ENCODE measurements at places on chromosomes 3 and 15.

- ATAC-seq, result no peak
These were observed 167.8 kb downstream of the PTPRG start for GRCh38 chr3:61729038-61729634.

GRCh38 chr3:25940935-25941334 lies 151.0 kb downstream of the OXSM start:
- ATAC-seq, result no peak

DNA sequence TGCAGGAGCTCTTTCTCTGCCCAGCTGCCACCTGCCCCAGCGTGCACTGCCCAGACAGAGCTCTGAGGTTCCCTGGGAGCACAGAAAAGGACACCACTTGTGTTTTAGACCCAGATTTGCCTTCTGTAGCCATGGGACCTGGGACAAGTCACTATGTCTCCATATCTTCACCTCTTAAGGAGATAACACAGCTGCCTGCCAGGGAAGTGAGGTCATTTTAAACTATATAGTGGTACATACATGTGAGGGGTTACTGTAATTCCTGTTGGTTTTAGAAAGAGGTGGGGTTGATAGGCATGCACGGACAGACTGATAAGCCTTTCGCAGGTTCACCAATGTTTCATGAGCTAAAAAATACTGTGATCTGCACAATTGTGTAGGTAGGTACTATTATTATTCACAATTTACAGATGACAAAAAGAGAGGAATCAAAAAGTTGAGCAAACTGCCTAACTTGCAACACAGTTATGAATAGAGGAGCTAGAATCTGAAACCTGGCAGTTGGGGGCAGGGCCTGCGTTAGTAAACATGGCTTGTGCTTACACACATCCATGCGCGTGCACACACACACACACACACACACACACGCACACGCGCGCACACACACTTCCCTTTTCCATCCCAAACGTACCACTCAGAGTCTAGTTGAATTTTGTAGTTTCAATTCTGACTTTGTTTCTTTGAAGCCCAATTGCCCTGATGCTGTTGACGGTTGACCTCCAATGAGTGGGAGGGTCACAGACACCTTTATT lies 193.6 kb downstream of the FAM43A start:
- ATAC-seq, result no peak

DNA sequence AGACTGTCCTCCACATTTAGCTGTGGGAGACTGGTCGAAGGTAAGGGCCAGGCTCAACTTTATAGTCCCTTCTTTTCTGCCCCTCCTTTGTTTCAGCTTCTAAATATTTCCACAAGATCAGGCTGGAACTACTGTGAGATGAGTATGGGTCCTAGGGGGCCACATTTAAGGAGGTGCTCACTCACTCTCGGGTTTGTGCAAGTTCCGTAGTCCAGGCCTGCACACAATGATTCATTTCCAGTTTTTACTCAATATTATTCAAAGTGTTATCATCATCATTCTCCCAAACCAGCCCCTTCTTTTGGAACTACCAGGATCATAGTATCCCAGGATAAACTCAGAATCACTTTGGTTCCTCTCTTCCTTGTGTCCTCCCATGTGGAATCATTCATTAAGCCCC lies 289.1 kb downstream of the ADAMTSL3 start:
- no peak for ATAC-seq

- ATAC-seq, result no peak
These were observed 429.5 kb downstream of the ZIC1 start for GRCh38 chr3:147838652-147839051.

DNA sequence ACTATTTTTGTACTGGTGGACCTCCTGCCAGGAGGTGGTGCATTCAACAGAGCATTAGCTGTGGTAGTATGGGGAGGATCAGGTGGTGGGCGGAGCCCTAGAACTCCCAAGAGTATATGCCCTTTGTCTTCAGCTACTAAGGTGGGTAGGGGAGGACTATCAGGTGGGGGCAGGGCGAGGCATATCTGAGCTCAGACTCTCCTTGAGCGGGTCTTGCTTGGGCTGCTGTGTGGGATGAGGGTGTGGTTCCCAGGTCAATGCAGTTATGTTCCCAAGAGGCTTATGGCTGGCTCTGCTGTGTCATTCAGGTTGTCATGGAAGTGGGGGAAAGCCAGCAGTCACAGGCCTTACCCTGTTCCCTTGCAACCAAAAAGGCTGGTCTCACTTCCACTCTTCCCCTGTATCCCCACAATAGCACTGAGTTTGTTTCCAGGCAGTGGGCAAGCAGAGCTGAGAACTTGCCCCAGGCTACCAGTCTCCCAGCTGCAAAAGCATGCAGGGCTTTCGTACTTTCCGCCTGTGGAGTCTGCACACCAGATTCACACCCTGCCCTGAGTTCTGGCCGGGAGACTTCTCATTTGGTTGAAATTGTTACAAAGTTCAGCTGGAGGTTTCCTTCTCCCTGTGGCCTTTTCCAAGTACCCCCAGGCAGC lies 93.7 kb upstream of the DPPA4 start:
- ATAC-seq, result no peak

DNA sequence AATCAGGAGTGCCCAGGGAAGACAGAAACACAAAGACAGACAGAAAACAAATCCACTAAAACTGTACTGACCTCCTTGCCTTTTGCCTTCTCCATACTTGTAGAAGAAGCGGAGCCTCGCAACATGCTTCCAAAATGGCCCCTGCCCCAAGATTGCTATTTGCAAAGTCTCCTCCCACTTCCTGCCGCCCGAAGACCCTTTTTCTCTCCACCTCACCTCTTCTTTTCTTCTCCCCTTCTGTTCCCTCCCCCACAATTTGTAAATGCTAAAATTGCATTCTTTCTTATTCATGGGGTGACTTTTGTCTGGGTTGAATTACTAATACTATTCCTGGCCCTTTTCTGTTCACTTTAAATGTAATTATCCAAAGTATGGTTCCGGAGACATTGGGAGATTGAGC lies at the start of gene DPPA4:
Gene DPPA4, minus strand, starts transcription at position 154 of the 400 bp plus-strand sequence. Its CDS starts 29 bp downstream, at position 125.
- no peak for ATAC-seq

DNA sequence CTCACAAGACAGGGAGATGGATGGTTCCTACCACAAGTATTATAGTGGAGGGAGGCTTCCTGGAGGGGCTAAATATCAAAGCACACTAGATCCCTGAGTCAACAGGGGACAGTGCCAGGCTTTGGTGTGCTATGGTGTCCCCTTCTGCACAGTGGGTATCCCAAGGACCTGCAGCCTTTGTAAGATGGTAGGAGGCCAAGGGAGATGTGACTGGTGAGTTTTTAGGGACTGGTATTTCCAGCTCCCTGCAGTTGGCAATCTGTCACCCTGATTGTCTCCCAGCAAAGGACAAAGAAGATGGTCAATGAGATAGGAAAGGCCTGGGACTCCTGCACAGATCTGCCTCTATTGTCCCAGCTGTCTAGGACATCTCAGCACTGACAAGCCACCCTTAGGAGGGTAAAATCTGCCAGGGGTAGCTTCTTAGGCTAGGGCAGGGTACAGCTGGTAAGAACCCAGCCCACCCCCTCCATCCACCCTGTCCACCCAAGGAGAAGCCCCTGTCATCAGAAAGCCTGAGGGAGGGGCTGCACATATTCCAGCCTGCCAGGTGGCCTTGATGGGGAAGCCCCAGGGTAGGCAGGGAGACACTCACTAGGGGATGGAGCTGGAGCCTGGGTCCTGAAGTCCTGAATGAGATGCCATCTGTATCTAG lies 631 bp downstream of the CYP1A1 start:
- no peak for ATAC-seq

- ATAC-seq, result no peak
These were observed 326.4 kb upstream of the SATB1 start for GRCh38 chr3:18751514-18751913.

GRCh38 chr3:101527441-101527840 lies 14.4 kb upstream of the SENP7 start:
- no peak for ATAC-seq

DNA sequence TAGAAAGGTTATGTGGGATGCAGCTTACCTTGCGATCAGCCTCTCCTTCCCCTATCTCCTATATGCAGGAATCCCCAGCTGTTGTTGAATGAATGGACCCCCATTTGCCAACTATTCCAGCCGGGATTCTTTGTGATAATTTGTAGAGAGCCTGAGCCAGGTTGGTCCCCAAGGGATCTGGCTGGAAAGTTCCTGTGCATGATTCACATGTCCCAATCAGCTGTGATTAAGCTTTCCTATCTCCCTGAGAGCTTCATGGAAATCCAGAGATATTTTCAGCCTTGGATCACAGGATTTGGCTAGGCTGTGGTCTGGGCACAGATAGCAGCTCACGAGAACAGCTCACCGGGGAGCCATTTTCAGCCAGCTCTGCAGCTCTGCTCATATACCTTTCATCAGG lies 76.7 kb downstream of the ARNT2 start:
- ATAC-seq, result no peak

- ATAC-seq, result no peak
These were observed 44.0 kb downstream of the IDH2 start for GRCh38 chr15:90058308-90058707.

GRCh38 chr3:103617961-103618360 lies 1183.1 kb downstream of the ZPLD1 start:
- no peak for ATAC-seq

DNA sequence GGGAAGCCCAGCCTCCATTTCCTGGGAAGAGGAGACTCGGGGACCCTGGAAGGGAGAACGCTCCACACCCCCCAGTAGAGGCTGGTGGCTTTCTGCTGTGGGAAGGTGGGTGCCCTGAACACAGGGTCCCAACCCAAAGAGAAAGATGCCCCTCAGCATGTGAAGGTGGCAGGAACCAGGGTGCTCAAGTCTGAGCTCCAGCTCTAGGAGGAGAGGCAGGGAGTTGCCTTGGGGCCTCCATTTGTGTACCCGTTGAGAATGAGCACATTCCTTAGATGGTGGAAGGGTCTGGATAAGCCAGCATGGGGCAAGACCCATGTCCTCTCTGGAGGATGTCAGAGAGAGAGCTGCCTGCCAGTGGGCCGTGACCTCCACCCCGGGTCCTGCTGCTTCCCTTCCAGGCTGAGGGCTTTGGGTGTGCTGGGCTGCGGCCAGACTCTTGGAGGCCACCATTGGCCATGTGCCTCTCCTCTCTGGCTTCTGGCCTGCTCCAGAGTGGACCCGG lies 212.4 kb downstream of the TBC1D2B start:
- no peak for ATAC-seq

DNA sequence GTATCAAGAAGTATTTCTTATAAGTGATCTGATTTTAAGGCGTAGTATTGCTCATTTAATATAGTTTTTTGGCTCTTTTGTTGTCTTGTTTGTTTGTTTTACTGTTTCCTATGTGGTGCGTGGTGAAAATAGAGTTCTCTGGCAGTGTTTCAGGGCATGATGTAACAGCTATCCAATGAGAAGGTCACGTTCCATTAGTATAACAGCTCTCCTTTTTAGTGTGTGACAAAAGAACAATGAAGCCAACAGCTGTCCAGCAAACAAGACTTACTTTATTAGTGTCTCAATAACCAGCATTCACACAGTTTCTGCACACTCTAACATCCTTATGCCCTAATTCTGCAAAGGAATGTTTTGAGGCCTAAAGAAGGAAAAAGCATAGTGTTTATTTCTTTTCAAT lies 127.9 kb downstream of the SLC25A26 start:
- no peak for ATAC-seq

- ATAC-seq, result no peak
These were observed 29.9 kb downstream of the CHSY1 start for GRCh38 chr15:101221902-101222301.

GRCh38 chr15:85707519-85708338 lies 87.0 kb downstream of the KLHL25 start:
- ATAC-seq, result peak; percentile 11

GRCh38 chr3:113436809-113437208 lies 4.5 kb downstream of the CFAP44 start:
- no peak for ATAC-seq

DNA sequence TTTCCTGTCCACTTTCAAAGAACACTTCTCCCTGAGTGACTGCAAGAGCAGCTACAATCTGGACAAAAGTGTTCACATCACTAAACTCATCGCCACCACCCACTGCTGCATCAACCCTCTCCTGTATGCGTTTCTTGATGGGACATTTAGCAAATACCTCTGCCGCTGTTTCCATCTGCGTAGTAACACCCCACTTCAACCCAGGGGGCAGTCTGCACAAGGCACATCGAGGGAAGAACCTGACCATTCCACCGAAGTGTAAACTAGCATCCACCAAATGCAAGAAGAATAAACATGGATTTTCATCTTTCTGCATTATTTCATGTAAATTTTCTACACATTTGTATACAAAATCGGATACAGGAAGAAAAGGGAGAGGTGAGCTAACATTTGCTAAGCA lies 1.8 kb downstream of the CCRL2 start:
- ATAC-seq, result no peak

DNA sequence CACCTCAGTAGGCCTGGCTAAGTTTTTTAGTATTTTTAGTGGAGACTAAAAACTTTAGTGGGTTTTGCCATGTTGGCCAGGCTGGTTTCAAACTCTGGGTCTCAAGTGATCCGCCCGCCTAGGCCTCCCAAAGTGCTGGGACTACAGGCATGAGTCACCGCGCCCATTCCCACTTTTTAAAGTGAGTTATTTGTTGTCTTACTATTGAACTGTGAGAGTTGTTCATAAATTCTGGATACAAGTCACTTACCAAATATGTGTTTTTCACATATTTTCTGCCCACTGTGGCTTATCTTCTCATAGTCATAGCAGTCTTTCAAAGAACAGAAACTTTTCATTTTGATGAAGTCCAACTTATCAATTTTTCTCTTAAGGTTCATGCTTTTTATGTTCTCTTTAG lies 29.9 kb upstream of the SPSB4 start:
- ATAC-seq, result no peak

DNA sequence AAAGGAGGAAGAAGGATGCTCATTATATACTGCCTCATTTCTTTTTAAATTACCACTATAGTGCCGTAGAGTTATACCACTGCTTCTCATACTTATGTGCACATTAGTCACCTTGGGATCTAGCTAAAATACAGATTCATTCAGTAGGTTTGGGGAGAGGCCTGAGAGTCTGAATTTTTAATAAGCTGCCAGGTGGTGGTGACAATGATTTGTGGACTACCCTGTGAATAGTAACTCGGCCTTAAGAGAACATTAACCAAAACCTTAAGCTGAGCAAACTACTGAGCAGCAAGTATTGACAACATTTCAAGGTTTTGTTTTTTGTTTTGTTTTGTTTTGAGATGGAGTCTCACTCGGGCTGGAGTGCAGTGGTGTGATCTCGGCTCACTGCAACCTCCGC lies 19.8 kb downstream of the UBA5 start:
- ATAC-seq, result no peak

DNA sequence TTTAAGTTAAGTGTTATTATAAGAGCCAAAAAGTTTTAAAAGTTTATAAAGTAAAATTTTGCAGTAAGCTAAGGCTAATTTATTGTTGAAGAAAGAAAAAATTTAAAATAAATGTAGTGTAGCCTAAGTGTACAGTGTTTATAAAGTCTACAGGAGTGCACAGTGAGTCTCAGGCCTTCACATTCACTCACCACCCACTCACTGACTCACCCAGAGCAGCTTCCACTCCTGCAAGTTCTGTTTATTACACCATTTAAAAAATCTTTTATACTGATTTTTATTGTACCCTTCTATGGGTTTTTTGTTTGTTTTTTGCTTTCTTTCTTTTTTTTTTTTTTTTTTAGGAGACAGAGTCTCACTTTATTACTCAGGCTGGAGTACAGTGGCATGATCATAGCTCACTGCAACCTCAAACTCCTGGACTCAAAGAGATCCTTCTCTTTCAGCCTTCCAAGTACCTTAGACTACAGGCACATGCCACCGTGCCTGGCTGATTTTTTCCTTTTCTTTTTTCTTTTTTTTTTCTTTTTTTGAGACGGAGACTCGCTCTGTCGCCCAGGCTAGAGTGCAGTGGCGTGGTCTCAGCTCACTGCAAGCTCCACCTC lies 25.9 kb downstream of the CSTA start:
- ATAC-seq, result no peak

GRCh38 chr15:85381850-85382751 lies 1.7 kb downstream of the AKAP13 start:
- no peak for ATAC-seq

GRCh38 chr15:82709421-82710207 lies at the start of gene AP3B2:
TSS of gene AP3B2 (minus strand) at chr15:82709875. CDS start at chr15:82709706, 169 bp downstream.
- peak; percentile 97 for ATAC-seq
